ENCODE measurements at places on chromosomes 2 and 18.

GRCh38 chr2:165440367-165440766, 29.1 kb upstream of the CSRNP3 start:
- no peak for DNase-seq

GRCh38 chr2:152354909-152355308, 19.9 kb downstream of the FMNL2 start:
- DNase-seq, result no peak

DNA sequence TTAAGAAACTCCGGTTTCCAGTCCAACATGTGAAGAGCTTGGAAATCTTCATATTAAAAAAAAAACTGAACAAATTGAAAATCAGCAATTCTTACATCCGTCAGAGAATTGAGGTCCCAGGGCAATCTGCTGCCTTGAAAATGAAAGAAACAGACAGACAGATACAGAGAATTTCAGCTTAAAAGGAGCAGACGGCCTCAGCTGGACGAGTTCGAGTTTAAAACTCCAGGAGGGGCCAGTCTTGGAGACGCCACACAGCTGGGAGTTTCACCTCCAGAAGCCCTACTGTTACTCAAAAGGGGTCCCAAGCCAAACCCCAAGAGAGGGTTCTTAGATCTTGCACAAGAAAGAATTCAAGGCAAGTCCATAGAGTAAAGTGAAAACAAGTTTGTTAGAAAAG, 226.5 kb upstream of the ARL4C start:
- DNase-seq, result no peak

DNA sequence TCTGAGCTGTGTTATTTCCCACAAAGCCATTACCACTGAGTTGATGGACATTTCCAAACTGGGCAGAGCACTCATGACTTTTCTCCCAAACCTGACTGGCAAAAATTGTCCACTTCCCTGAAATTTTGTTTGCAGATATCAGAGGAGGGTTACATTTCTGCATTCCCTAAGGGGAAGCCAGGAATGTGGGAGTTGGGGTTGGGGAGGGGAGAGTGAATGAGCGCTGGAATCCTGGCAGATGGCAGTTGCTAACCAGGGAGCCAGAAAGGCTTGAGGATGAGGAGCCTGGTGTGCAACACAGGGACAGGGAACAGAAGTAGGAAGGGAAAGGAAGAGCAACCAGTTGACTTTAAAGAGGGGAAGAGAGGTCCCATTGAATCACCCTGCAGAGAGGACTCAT, 14.0 kb upstream of the CCNYL1 start:
- no peak for DNase-seq

GRCh38 chr2:230665263-230665691, 47.4 kb upstream of the CAB39 start:
- DNase-seq, result no peak

GRCh38 chr18:74213429-74213828, 65.1 kb downstream of the TIMM21 start:
- DNase-seq, result no peak

DNA sequence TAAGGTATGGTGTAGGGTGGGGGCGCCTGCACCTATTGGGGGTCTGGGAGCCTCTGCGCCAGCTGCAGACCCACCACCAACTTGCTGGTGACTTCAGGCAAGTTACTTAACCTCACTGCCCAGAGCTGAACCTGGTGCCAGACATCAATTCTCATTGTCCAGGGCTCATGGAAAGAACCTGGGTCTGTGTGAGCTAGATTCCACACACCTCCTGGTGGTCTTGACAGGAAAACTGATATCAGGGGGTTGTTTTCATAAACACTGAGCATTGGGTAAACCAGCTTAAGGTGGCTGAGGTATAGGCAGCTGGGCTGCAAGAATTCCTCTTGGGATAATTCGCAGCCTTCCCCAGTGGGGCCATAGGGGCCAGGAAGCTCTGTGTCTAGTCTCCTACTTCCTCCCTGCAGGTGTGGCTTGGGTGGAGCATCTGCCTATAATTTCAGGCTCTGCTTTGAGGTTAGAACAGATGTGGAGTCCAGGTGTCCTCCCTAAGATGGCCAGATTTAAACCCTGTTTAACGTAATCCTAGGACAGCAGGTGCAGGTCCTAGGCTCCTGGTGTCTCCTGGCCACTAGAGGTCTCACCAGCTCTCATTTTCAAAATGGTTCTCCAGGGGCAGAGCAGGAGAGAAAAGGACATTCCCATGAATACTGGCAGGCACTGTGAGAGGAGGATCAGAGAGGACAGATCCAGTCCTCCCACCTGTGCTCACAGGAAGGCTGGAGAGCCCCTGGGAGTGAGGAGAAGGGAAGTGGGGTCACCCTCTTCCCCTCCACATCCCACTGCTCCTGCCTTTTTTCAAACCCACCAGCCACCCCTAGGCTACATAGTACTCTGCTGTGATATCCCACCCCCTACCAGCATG, 100.4 kb upstream of the SMAD2 start:
- no peak for DNase-seq
